Retina (tissue), 1 donor: ENCODE measurements at places on chromosomes 2 and 18.

DNA sequence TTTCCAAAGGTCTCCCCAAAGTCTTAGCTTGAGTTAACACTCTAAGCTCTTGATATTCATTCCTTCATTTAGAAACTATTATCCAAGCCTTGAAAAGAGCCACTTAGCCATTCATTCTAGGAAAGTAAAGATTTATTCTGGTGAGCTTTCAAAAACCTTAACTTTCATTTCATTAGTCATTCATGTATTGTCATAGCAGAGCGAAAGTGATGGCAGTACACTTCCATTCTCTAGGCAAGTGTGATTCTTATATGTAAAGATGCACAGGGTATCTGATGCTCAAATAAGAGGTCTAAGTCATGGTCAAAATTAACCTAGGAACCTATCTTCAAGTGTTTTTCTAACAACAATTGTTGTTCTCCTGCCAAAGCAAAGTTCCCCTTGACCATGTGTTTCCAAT lies 553.0 kb upstream of the FANCL start:
- no peak for DNase-seq

DNA sequence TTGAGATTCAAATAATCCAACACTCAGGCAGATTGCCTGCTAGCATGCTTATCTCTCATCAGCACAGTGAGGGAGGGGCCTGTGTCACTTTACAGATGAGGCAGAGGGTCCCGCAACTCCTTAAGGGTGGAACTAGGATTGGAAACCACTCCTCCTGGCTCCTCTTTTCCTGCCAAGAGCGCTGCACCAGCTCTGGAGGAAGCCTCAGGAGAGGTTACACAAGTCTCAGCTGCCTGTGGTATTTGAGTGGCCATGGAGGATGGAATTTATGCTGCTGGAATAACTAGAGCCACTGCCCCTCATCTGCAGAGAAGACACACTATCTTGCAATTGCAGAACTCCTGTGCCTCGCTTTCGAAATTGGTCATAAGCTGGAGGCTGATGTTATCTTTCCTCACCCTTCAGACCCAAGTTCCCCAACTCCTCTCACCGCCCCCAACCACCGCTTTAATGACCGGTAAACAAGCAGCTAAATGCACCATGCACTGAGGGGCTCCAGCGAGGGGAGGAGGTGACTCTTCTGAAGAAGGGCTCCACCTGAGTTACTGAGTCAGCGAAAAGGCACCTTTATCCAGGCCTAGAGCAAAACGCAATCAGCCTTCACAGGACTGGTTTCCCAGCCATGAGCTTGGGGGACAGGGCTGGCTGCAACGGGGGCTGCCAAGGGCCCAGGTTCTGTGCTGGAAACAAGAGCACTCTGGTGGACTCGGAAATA lies 245.8 kb downstream of the SOX11 start:
- no peak for DNase-seq

- peak; percentile 79 for DNase-seq
These were observed 812 bp downstream of the SOWAHC start for GRCh38 chr2:109614715-109615636.

DNA sequence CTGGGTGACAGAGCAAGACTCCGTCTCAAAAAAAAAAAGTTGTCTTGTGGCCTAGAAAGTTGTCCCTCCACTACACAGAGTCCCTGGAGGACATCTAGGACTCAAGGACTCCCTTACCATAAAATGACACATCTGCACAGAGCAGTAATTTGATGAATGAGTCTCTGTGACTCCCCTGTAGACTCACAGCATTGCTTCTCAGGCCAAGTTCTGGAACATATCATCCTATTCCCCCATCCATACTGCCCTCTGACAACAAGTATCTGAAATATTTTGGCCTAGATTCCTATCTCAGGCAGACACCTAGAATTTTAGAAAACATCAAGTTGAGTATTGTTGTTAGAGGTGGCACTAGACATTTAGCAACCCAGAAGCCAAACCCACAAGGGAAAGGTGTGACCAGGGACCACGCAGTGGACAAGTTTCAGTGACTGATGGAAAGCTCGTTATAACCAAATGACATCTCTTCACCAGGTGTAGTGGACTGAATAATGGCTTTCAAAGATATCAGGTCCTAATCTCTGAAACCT lies 97.9 kb upstream of the ATP8B1 start:
- DNase-seq = no peak

GRCh38 chr2:230895536-230896345 lies 29.3 kb downstream of the GPR55 start:
- no peak for DNase-seq

GRCh38 chr2:54194761-54195750 lies 61.0 kb downstream of the TSPYL6 start:
- DNase-seq = no peak

DNA sequence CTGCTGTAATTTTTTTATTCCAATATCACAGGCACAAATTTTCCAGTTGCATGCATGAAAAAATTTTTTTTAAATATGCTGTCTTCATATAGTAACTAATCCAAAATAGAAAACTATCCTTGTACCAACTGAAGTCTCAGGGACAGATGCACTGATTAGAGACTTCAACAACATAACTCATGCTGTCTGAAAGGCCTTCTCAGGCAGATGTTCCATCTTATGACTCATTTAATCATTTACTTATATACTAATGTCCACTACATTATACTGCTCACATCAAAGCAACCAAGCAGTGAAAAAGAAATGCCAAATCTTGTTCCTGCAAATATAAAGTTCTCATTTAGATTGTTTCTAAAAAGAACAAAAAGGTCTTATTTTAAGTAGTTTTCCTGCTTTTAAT lies 53.1 kb downstream of the OLA1 start:
- DNase-seq = no peak

DNA sequence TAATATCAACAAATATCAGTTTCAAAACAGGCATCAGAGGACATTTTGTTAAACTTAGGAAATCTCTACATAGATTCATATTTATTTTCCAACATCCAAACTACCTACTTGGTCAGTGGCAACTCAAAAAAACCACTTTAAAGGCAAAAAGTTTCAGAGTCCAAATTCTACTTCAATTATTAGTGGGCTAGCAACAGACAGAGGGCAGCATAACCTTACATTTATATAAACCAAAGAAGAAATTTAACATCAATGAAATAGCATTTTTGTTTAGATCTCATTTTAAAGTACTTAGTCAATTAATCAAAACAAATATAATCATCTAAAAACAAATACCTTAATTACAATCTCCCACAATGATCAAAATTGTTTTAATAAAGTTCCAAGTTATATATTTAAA lies 33.3 kb downstream of the RTTN start:
- no peak for DNase-seq

DNA sequence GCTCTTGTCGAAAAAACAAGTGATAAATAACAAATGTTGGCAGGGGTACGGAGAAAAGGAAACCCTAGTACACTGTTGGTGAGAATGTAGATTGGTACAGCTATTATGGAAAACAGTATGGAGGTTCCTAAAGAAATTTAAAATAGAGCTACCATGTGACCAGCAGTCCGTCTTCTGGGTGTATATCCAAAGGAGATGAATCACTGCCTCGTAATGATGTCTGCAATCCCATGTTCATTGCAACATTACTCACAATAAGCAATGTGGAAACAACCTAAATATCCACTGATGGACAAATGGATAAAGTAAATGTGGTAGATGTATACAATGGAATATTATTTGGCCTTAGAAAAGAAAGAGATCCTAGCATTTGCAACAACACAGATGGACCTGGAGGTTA lies 50.6 kb downstream of the SLC16A14 start:
- DNase-seq = no peak

DNA sequence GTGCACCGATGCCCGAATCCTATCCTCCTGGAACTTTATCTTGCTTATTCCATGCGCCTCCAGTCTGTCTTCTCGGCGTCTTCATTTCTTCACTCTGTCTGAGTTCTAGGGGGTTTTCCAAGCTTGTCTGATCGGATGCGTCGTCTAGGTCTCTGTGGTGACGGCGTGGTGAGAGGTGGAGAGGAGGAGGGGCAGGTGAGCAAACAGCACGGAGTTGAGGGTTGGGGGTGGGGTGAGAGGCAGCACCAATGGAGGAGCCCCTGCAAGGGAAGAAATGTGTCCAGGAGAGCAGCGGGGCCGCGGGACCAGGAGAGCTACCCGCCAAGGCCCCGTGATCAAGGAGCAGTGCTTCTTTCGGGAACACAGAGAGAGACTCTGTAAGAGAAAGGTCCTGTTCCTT lies 131.3 kb upstream of the TWIST2 start:
- no peak for DNase-seq

DNA sequence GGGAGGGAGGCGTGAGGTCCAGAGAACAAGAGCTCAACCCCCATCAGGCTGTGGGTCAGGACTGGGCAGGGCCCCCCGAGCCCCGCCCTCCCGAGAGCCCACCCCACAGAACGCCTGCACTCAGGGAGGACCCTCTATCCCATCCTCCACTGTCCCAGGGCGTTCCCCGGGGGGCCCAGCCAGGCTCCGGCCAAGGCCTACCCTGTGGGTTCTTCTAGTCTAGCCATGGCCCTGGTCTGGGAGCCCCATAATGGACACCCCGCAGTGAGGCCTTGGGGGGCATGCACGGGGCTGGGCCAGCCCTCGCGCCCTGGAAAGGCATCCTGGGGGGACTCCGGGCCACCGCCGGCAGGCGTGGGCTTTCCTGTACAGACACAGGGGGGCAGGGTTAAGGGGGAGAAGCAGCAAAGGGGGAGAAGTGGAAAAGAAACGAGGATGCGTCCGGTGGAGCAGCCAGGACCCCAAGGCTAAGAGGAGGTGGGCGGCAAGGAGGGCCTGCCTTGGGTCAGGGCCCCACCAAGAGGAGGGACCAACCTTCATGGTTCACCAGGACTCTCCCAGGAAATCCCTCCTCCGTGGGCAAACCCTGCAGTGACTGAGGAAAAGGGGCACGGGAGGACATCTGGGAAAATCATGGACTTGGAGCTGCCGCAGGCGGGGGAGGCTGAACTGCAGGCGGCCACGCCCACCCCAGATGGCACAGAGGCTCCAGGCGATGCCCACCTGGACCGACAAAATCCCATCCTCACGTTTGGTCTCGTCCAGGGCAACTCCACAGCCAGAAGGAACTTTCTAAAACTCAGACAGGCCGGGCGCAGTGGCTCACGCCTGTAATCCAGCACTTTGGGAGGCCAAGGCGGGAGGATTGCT lies 2.7 kb upstream of the CROCC2 start:
- no peak for DNase-seq

- no peak for DNase-seq
These were observed 11.8 kb upstream of the DUSP2 start for GRCh38 chr2:96156926-96157648.

DNA sequence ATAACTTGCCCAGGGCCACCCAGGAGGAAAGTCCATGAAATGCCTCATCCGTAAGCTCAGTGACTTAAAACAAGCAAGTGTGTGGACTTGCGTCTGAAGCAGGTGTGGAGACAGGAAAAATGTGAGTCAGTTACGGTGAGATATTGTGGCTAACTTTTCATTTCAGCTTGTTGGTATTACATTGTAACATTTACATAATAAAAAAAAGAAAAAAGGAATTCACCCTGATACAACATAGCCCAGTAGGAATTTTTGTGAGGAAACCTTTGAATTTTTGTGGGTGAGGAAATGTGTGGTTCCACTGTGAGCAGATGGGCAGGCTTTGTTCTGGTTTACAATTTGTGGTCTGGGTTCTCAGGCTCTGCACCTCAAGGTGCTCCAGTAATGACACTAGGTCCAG lies 33.7 kb upstream of the LYPD6B start:
- no peak for DNase-seq

DNA sequence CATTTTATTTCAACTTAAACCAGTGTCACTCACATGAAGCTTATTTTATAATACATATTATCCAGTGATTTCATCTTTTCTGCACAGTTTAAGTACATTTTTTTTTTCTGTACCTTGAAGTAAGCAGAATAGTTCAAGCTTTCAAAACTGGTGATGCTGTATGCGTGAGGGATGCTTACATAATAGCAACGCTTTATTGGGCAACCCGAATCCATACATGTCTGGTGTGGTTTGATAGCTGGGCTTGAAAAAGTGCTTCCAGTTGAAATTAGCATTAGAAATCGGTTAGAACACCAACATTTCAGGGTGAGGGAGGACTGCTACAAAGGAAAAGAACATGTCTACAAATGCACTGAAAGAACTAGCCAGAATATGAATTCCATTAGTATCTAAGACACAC lies 117.4 kb downstream of the MBP start:
- no peak for DNase-seq

DNA sequence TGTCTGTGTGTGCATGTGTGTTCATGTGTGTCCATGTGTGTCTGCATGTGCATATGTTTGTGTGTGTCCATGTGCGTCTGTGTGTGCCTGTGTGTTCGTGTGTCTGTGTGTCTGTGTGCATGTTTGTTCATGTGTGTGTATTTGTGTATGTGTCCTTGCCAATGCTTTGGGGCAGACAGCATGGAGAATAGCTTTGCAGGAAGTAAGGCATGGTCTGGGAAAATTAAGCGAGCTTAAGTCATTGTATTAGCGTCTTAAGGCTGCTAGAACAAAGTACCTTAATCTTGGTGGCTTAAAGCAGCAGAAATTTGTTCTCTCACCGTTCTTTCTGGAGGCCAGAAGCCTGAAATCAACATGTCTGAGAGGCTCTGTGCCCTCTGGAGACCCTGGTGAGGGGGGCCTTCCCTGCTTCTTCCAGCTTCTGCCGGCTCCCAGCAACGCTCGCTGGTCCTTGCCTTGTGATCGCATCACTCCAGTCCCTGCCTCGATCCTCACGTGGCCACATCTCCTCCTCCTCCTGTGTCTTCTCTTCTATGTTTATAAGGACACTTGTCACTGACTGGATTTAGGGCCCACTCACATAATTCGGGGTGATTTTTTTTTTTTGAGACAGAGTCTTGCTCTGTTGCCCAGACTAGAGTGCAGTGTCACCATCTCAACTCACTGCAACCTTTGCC lies 3.8 kb downstream of the NEU2 start:
- DNase-seq = no peak

- no peak for DNase-seq
These were observed 289.6 kb downstream of the CALCRL start for GRCh38 chr2:187158452-187158851.

- DNase-seq = no peak
These were observed 43.4 kb downstream of the CCDC102B start for GRCh38 chr18:68841301-68841700.

DNA sequence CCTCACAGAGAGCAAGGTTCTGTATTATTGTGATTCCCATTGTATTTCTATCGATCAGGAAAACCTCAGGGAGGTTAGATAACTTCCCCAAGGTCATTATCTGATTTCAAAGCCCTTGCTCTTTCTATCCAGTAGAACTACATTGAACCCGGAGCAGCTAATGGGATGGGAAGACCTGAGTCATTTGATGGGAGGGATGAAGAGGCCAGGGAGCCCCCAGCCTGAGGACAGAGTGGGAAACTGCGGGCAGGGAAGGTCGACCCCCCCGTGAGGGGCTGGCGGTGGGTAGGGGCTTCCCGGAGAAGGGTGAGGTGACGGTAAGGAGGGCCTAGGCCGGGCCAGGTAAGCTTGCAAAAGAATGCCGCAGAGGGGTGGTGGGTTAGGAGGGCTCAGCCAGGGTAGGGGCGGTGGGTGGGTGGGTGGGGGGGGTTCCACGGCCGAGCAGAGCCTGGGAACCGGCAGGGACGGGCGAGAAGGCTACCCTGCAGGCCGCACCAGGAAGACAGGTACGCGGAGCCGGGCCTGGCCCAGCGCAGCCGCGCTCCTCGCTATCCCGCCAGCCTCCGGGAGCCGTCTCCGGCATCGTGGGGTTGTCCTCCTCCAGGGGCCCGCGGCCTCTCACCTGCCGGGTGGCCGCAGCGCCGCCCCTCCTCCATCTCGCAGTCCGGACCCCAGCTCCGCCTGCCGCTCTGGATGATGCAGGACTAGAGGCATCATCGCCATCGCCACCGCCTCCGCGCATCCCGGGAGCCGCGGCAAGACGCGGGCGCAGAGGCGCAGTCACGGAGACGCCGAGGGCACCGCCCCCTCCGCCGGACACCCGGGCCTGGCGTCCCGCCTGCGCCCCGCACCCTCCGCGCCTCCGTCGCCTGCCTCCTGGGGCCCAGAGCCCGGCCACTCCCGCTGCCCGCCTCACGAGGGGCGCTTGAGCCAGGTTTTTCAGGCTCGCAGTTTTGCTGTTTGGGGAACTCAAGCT lies at the start of gene GPR75:
Gene GPR75 (minus strand): TSS at position 762 of the 976 bp plus-strand sequence. CDS start 5,211 bp downstream, outside the sequence.
- peak; percentile 75 for DNase-seq
